ENCODE measurements at places on chromosomes 13 and 19. TPM values are rescaled to one million over a fixed set of nuclear protein-coding genes. Genes with fewer than 3 reads are reported as not detected.
A peak's percentile ranks its signal among the peaks of the same experiment; 100 is the strongest.

Gene ATXN8OS
- total RNA-seq, result not detected

Gene PALM3
- 1.7 TPM for total RNA-seq

Gene TPTE2
- not detected for total RNA-seq

Gene PRR22
- 3.5 TPM for total RNA-seq

DNA sequence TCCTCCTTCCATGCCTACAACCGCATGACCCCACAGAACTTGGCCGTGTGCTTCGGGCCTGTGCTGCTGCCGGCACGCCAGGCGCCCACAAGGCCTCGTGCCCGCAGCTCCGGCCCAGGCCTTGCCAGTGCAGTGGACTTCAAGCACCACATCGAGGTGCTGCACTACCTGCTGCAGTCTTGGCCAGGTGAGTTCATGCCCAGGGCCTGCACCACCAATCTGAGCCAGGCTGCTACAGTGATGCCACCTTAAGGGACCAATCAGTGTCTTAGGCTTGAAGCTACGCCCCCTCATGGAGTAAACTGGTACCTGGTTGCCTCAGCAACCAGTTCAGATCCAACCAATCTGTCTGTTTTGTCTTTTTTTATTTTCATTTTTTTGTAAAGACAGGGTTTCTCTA lies 5.2 kb downstream of the SYDE1 start:
- no peak for DNase-seq

- no peak for DNase-seq
These were observed 4.1 kb downstream of the SLC10A2 start for GRCh38 chr13:103062079-103062478.

- DNase-seq, result no peak
These were observed 3.3 kb downstream of the P2RY11 start for GRCh38 chr19:10114651-10115391.

GRCh38 chr13:76014406-76015318 lies 378.5 kb downstream of the LMO7 start:
- DNase-seq, result no peak

DNA sequence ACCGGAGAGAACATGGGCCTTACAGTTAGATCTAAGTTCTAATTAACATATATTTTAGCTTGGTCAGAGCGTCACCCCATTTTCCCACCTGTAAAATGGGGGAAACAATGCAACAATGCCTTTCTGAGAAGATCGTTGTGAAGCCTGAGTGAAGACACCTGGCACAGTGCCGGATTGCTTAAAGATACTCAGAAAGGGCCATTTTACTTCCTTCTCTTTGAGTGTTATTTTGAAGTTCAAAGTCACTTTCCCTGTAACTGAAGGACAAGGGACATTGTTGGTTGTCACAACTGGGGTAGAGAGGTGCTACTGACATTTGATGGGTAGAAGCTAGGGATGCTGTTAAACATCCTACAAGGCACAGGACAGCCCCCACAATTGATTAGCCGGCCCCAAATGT lies 28.1 kb downstream of the HSPH1 start:
- DNase-seq, result no peak

- peak; percentile 64 for DNase-seq
These were observed 34.7 kb upstream of the ESD start for GRCh38 chr13:46831588-46832194.

- DNase-seq, result no peak
These were observed 179.4 kb upstream of the TMTC4 start for GRCh38 chr13:100854006-100854405.

DNA sequence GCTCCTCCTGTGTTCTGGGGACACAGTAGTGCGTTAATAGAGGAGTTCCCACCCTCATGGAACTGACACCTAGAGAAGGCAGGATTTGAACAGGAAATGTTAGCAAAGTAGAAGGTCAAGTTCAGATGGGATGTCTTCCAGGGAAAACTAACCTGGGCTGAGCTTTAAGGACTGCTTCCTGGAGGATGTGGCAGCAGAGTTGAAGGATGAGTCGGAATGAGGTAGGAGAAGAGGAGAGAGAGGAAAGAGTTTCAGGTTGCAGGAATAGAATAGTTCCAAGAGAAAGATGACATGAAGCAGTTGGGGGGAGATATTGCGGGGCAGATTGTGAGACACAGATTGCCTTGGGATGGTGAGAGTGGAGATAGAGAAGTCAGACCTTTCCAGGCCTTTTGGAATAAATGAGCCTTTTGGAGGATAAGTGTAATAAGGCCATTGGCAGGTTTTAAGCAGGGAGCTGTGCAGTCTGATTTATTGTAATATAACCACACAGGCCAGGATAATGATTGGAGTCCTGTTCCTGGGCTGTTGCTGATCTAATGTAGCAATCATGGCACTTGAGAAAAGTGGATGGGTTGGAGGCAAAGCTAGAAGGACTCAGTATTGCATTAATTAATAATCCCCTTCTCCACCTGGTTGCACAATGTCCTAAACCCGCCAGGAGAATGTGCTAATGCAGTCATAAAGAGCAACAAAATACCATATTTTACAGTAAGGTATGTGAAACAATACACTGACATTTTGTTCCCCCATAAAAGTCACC lies 205.4 kb downstream of the SHISA2 start:
- no peak for DNase-seq
